ENCODE measurements at places on chromosomes 4 and X.
A peak's percentile ranks its signal among the peaks of the same experiment; 100 is the strongest.

- no peak for DNase-seq
These were observed 51.1 kb upstream of the IL21 start for GRCh38 chr4:122671919-122672490.

DNA sequence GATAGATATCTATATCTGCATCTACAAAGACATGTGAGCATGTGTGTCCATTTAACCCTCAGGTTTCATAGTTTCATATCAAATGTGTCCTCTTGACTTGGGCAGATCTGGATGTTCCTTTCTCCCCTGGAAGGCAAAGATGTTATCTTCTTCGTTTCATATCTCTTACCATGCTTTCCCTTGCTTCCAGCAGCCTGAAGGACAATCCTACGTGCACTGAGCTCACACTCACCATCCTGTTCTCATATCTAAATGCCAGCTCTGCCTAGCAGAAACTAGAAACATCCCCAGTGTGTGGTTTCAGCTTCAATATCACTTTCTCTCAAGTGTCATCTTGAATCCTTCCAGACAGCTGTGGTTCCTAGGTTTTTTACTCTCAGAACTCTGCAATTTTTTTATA, 66.2 kb downstream of the ZAR1 start:
- DNase-seq = no peak

DNA sequence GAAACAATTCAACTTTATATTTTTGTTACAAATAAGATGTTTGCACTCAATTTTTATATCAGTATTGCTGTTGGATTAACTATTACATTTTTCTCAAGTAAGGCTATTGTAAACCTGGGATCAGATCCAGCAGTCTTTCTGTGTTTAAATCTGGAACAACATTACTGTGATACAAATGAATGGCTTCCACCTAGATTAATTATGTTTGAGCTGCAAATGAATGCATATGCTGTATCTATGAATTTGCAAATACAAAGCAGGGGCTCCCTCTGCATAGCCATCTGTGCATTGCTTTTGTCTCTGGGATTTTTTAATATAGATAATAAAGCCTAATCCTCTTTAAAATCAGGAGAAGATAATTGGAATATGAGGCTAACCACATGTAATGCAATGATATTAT, 69.8 kb upstream of the NEIL3 start:
- DNase-seq = no peak

DNA sequence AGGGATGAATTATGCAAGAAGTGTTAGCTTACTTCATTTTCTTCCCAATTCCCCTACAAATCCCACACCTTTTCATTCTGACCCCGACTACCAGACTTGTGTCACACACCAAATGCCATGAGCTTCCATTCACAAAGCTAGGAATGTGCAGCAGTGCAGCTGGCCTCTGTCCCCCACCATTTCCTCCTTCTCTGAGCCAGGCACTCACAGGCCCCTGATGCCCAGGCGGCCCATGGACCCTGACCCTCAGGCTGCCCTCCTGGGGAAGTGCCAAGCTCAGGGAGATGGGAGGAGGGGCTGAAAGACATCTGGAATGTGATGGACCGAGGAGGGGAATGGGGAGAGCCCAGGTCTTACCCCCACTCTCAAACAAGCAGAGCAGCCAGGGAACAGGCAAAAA, 67.0 kb upstream of the BCOR start:
- DNase-seq = no peak

DNA sequence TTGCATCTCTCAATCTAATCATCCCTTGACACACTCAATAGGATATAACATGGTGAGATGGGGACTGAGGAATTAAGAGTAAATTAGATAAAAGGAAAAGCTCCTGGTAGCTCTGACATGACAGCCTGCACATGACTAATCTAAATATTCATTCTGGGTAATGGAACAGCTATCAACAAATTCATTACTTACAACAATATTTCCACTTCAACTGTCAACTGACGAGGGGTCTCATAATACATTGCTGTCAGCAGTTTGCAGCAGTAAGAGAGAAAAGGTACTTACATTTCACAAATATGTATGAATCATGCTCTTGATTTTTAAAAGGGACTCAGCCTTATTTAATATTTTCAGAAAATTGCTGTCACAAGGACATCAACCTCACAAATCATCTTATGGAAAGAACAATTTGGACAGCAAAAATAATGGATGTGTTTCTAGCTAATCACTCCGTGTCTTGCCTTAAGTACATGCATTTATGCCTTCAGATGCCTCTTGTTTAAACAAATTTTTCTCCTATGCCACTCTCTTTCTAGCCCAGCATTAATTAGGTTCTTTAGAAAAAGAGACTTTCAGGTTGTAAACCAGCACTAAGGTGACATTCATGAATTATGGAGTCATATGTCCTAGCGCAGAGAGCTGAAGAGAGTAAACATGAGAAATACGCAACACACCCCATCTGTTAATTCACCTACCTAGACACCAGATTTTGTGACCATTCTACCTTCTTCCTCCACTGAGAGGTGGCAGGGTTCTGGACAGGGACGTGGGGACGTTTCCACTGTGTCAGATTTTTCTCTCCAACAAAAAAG, 99.6 kb upstream of the TMEM150C start:
- DNase-seq = no peak

DNA sequence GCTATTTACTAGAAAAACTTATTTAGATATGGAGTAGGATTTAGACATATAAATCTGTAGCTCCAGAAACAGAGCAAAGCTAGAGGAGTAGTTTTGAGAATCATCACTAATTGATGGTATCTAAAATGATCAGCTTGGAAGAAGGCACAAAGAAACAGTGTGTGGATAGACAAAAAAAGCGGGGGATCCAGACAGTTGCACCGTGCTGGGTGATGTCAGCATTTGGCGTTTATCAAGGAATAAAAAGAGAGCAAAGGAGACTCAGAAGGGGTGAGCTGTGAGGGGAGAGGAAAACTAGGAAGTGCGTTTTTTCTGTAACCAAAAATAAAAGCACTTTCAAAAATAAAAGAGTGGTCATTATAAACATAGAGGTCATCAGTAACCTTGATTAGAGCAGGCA, 90.5 kb upstream of the GPRIN3 start:
- no peak for DNase-seq

GRCh38 chrX:132774010-132774714, 184.3 kb downstream of the HS6ST2 start:
- DNase-seq = no peak

GRCh38 chr4:136793848-136794247, 738.4 kb downstream of the PCDH18 start:
- DNase-seq = no peak

GRCh38 chrX:19040373-19040772, 56.5 kb upstream of the PHKA2 start:
- no peak for DNase-seq

DNA sequence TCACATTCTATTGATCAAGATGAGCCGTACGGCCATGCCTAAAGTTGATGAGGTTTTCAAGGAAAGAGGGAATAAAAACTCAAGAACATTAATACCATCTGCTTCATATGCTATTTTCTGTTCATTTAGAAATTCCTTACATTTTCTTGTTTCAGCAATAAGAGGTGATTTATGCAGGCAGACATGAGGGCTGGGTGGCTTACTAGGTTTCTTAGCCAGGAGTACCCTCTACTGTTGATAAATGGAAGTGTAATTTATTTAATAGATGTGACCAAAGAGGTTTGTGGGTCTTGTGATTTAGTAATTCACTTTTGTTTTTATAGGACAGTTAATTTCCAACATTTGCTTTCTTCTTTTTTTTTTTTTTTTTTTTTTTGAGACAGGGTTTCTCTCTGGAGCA, 6.4 kb upstream of the SMIM9 start:
- no peak for DNase-seq

DNA sequence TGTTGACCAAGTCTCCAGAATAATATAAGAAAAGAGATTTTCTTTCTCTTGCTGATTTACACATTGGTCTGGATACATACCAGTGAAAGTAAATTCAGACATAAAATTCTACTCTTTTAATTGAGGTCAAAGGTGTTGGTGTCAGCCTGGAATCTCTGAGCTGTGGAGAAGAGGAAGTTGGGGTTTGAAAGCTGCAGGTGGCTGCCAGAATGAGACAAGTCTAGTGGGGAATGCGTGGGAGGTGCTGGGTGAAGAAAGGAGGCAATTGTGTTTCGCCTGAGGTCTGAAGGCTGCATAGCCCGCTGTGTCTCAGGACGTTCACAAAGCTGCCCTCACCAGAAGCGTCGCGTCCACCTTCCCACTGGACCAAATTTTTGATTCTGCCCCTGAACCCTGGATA, 31.2 kb downstream of the PHEX start:
- peak; percentile 16 for DNase-seq

DNA sequence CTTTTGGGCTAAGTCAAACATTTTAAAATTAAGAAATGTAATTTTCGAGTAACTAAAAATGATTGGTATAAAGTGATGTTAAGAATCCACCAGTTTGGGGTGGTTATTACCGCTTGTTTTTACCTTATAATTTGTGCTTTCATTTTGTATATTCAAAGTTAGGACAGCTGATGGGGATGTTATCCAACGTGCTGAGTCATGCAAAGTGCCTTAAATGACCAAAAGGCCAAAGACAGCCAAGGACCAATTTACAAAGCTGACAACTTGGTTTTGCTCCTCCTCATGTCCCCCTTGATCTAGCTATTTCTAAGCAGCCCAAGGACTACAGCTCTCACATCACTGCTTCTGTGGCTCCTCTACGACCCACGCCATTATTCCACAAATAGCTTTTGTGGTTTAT, 181.4 kb upstream of the PCDH7 start:
- no peak for DNase-seq

DNA sequence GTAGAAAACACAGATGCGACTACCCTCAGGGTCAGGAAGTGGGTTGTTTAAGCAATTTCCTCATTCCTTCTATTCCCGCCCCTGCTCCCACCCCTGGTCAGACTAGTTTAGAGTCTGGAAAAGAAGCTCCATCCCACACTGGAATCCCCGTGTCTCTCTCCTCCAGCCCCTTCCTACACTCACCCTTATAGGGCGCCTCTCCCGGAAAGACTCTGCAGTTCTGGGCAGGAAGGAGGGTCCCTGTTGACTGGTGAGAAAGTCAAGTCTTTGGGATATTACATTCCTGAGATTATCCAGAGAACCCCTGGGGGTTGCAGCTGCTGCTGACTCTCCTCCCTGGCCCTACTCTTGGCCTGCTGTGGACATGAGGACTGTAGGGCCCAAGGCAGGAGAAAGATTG, 11.9 kb downstream of the STARD8 start:
- no peak for DNase-seq

DNA sequence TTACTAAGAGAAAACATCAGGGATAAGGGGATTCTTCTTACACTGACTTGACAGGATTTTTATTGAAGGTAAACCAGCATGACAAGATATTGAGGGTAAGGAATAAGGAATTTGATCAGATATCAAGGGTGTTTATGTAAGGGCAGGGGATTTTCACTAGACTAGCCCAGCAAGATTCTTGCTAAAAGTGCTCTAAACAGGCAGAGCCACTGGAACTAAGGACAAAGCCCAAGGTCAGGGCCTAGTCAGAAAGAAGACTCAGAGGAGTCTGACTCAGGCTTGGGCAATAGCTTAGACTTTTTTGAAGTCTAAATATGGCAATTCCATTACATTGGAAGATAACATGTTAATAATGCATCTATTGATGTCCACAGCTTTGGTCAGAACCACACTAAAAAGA, 6.5 kb upstream of the GLRA3 start:
- no peak for DNase-seq

GRCh38 chrX:66622209-66622608, 16.7 kb downstream of the EDA2R start:
- DNase-seq = no peak

- no peak for DNase-seq
These were observed 9.9 kb downstream of the CFAP99 start for GRCh38 chr4:2428496-2429213.

DNA sequence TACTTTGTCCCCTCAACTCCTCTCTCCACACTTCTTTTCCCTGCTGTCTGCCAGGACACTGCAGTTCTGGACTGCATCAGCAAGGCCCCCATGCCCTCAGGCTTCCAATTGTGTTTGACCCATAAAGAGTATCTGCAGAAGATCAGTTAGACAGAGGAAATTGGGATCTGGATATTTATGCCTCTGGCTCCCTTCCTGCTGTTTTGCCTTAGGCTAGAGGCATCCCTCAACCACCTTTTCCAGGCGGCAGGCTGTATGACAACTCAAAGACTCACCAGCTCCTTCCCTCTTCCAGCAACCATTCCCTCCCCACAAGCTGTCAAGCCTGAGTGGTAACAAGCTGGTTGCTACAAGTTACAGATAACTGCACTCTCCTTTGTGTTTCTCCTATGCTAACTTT, 66.4 kb upstream of the NDP start:
- no peak for DNase-seq

DNA sequence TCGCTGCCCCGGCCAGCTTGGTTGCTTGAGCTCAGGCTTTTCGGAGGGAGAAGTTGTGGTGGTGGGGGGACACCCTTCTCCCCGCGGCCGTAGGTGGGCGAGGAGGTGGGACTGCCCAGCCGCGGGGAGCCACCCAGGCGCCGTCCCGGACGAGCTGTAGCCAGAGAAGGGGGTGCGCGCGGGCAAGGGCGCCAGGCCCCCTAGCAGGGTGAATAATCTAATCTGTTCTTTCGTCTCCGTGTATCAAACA, 3.1 kb downstream of the MID1IP1 start:
- DNase-seq = no peak

GRCh38 chr4:148515248-148515647, 73.0 kb upstream of the NR3C2 start:
- DNase-seq = no peak

DNA sequence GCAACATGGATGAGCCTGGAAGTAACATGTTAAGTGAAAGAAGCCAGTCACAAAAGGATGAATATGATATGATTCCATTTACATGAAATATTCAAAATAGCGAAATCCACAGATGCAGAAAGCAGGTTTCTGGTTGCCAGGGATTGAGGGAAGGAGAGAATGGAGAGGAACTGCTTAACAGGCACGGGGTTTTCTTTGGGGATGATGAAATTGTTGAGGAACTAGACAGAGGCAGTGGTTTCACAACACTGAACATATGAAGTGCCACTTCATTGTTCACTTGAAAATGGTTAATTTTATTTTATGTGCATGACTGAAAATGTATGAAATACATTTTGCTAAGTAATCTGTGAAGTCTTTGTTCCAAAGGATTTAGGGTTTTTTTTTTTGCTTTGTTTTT, 182.5 kb upstream of the TBL1X start:
- no peak for DNase-seq

DNA sequence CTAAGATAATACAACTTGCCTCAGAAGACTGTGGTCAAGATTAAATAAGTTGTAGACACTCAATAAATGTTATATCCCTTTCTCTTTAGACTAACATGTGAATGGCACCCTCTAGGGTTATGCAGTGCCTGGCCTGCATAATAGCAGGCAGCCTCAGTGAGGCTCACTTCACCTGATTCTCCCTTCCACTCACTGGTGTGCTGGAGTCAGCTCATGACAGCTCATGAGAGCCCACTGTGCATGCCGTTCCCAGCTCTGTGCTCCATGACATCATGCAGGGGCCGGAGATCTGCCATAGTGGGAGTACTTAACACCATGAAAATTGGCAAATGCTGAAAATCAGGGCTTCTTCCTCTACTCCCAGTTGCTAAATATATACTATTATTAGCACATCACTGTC, 64.5 kb downstream of the TEC start:
- no peak for DNase-seq

DNA sequence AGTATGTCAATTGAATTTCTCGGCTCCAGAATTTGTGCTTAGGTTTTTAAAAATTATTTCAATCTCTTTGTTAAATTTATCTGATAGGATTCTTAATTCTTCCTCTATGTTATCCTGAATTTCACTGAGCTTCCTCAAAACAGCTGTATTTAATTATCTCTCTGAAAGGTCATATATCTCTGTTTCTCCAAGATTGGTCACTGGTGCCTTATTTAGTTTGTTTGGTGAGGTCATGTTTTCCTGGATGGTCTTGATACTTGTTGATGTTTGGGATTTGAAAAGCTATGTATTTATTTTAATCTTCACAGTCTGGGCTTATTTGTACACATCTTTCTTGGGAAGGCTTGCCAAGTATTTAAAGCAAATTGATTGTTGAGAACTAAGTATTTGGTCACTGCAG, 24.7 kb upstream of the HERC3 start:
- no peak for DNase-seq
